ENCODE measurements at places on chromosomes 16 and 17.

GRCh38 chr17:76840443-76840767, 27.8 kb upstream of the MGAT5B start:
- DNase-seq, result no peak

GRCh38 chr16:14007450-14007849, 63.7 kb upstream of the MRTFB start:
- no peak for DNase-seq

DNA sequence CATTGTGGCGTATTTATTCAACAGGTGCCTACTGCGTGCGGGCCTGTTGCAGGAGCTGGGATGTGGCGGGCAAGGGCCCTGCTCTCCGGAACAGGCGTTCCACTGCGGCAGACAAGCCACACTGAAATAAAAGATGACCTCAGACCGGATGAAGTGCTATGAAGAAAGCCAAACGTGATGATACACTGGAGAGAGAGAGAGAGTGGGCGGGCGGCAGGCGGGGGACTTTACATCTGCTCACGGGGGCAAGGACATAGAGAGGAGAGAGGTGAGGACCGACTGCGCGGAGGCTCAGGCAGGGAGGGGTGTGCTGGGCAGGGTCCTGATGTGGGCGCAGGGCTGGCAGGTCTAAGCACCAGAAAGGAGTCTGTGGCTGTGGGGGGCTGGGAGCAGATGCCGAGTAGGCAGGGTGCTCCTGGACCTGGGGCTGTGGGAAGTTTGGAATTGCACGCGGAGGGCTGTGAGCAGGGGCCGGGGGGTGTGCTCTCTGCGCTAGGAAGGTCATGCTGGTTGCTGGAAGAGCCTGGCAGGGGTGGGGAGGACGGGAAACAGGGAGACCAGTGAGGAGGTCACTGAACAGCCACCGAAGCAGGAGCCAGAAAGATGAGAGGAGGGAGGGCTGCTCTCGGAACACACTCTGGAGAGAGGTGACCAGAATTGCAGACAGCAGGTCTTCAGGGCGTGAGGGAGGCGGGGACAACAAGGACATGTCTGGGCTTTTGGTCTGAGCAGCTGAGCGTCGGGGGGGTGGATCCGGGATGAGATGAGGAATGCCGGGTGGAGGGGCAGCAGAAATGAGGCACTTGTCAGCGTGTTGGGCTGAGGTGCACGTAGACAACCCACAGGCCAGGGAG, 9.9 kb downstream of the MXRA7 start:
- no peak for DNase-seq

- no peak for DNase-seq
These were observed 12.4 kb downstream of the NAT9 start for GRCh38 chr17:74763565-74764387.

DNA sequence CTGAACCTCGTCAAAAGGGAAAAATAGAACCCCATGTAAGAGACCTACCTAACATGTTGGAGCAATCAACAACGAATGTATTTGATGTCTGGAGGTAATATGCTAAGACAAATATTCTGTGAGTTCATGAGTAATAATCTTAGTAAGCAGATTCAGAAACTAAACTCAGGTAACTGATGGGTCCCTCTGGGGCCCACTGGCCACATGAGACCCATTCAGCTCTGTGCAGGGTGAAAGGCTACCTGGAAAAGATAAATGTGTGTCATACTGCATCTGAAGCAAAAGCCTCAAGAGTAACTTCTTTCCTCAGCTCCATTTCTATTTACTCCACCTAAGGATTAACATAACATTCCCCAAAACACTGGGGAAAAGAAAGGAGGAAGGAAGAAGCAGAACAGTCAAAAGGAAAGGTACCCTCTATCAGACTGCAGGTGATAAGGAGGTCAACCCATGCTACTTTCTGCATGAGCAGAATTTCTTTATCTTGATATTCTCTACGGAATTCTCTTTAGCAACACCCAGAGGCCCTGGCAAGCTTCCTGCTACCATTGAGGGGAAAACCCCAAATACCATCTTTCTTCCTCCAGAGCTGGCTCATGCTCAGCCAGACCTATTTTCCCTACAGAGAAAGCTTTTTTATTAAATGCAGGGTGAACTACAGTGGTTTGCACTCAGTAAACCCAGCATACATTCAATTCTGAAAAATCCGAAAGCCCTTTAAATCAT, 37.7 kb upstream of the ABCA6 start:
- DNase-seq, result no peak

GRCh38 chr16:5060073-5060641, 5.6 kb downstream of the C16orf89 start:
- DNase-seq, result no peak

- no peak for DNase-seq
These were observed 398.2 kb downstream of the SOX9 start for GRCh38 chr17:72518753-72519597.

Measured in activated CD4-positive, alpha-beta T cell treated with anti-CD3 and anti-CD28 coated beads, Interleukin-2, amount 50 U/mL, for 1 hour (primary cell).